Stimulated activated CD4-positive, alpha-beta T cell treated with anti-CD3 and anti-CD28 coated beads, Interleukin-4, amount 100 ng/mL, for 1 hour (primary cell): ENCODE measurements at places on chromosomes 5 and 9.
A peak's percentile ranks its signal among the peaks of the same experiment; 100 is the strongest.

- DNase-seq = no peak
These were observed 88.2 kb upstream of the HRH2 start for GRCh38 chr5:175569701-175570100.

DNA sequence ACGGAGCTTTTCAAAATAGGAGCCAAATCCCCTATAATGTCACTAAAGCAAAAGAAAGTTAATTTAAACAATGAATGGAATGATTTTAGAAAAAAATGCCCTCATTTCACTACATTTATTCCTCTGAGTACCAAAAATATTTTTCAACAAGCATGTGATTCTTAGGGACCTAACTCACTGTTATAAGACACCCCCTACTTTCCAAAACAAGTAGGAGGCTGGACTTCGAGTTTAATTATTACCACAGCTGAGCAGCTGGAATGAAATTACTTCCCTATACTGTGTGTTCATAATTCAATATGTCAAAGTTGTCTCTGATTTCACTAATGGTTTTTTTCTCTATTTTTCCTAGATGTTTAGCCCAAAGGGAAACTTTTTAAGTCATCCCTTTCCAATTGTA lies 61.6 kb downstream of the SAXO1 start:
- no peak for DNase-seq

- peak; percentile 58 for DNase-seq
These were observed 269.1 kb downstream of the FANCC start for GRCh38 chr9:95048225-95049087.

GRCh38 chr5:149157330-149157729 lies 16.0 kb downstream of the ABLIM3 start:
- no peak for DNase-seq

DNA sequence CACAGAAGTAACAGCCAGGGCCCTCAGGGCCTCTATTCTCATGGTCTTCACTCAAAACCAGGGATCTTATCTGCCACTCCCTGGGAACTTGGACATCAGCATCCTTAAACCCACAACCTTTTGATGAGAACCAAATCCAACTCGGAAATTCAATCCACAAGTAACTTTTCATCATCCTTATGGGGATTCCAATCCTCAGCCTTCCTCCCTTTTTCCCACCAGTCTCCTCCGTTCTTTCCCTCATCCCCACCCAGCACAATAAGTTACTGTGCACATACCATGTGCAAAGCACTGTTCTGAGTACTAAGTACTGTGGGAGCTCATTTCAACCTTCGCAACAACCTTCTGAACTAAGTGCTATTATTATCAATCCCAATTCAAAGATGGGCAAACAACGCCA lies 17.0 kb downstream of the GOLPH3 start:
- DNase-seq = no peak

DNA sequence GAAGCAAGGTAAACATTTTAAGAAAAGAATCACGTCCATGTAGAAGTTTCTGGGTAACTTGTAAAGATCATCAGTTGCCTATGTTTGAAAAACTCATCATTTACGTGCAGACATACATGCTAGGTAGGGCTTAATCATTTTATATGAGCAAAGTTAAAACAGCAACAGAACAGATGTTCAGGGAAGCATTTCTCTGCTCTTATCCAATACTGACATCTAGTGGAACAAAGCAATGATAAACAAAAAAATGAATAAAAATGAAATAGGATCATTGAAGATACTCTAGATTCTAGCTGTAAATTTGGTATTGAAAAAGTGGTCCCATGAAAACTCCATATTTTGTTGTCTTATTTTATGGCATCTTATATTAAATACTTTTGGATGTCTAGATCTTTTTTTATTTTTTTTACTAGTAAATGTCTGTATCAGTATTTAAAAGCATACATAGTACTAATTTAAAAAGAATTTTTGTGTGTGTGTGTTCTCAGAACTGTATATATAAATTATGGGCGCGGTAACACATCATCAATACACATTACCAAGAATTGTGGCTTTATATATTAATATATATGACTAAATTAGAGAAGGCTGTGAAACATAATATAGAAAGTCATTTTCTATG lies 1050.2 kb downstream of the CDH12 start:
- no peak for DNase-seq

DNA sequence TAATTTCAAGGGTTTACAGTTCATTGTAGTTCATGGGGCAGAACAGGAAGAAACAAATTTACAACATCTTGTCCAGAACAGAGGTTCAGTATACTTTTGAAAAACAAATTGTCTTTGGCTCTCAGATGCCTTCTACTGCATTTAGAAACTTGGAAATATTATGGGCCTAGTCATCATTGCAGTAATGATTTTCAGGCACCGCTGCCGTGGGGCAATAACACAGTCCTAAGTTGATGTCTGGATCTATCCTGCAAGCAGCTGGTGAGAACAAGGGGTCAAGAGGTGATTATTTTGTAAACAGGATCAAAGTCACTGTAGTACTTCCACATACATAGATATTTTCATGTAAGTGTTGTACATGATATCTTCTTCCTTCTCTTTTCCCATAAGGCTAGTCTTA lies 82.5 kb upstream of the CAST start:
- DNase-seq = no peak

GRCh38 chr5:69209602-69210001 lies 20.2 kb downstream of the CENPH start:
- DNase-seq = no peak

GRCh38 chr5:143860211-143860610 lies 48.2 kb downstream of the HMHB1 start:
- no peak for DNase-seq

GRCh38 chr5:169088028-169088725 lies 212.8 kb downstream of the SLIT3 start:
- no peak for DNase-seq
